ENCODE measurements at places on chromosomes 11 and 22. TPM values are rescaled to one million over a fixed set of nuclear protein-coding genes. Genes with fewer than 3 reads are reported as not detected.
A peak's percentile ranks its signal among the peaks of the same experiment; 100 is the strongest.

DNA sequence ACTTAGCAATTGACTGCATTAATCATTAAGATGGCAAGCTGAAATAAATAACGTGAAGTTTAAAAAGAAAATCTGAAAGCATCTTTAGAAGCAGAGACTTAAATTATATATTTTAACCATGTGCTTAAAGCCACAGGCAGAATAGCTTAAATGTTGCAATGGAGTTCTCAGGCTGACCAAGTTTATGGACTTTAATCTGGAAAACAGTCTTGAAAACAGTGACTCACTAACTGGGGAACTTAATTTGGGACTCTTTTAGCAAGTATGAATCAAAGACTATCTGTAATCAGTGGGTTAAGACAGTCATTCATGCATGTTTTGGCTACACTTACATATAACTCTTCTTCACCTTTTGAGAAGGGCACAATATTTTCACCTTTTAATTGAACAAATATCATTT lies 12.6 kb upstream of the GLYATL1 start:
- DNase-seq = no peak

- DNase-seq = no peak
Measured at GRCh38 chr11:96105944-96106343, 182.0 kb upstream of the MTMR2 start.

DNA sequence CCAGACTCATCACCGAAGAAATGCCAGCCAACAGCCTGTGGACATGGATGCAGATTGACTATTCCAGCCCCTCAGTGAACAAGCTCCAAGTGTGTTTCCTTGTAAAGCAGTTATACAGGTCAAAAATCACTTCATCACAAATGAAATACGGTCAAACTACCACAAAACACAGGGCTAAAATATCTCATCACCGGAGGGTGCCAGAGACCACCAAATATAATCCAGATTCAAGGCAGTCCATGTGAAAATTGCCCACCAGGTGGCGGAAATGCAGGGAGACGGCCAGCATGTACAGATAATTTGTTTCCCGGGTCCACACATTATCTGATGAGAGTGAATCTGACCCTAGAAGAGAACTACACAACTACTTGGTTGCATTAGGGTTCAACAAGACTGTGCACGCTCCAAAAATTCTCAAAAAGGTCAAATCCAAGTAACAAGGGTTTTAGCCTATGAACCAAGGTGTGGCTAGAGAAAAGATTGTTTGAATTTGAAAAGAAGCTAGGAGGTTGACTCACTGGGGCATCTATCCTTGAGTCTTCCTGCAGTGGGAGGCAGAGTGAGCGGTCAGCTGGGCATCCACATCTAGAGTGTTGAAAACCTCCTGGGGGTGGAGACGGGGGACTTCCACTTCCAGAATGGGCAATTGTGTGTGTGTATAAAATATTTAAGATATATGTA lies 71.7 kb downstream of the IGLL5 start:
- DNase-seq = peak; percentile 83

GRCh38 chr11:71329786-71330185 lies 77.4 kb upstream of the SHANK2 start:
- no peak for DNase-seq

GRCh38 chr22:40808018-40808841 lies 10.9 kb downstream of the SLC25A17 start:
- no peak for DNase-seq

- no peak for DNase-seq
Measured at GRCh38 chr11:83034673-83035014, 37.1 kb downstream of the RAB30 start.

- DNase-seq = no peak
Measured at GRCh38 chr11:128052912-128053641, 534.3 kb downstream of the ETS1 start.

GRCh38 chr11:9756461-9756860 lies 92.6 kb downstream of the SWAP70 start:
- DNase-seq = no peak

GRCh38 chr11:125164422-125165110 lies at the start of gene PKNOX2:
Gene PKNOX2 (plus strand): TSS chr11:125164751. CDS start chr11:125351306, 186,555 bp downstream.
- DNase-seq = peak; percentile 71

- no peak for DNase-seq
Measured at GRCh38 chr11:88119561-88119960, 55.7 kb downstream of the RAB38 start.

- no peak for DNase-seq
Measured at GRCh38 chr11:107953446-107953845, 25.2 kb downstream of the RAB39A start.

The GAB4 gene
- total RNA-seq = not detected

The LRRC32 gene
- not detected for total RNA-seq

The UQCR10 gene
- 120 TPM for total RNA-seq

The PI4KA gene
- total RNA-seq = 69.2 TPM

The MFNG gene
- total RNA-seq = 22.1 TPM

The IGF2 gene
- 0.37 TPM for total RNA-seq

The EPS8L2 gene
- 213 TPM for total RNA-seq
